ENCODE measurements at places on chromosomes 6 and 20. TPM values are rescaled to one million over a fixed set of nuclear protein-coding genes. Genes with fewer than 3 reads are reported as not detected.

Gene DNMT3B
- total RNA-seq: 2.6 TPM

Gene CNKSR3
- 4.0 TPM for total RNA-seq

Gene GSTA2
- not detected for total RNA-seq

Gene GPR63
- total RNA-seq: 0.09 TPM

Gene BMP2
- total RNA-seq: 16.6 TPM

Gene SNAI1
- 2.9 TPM for total RNA-seq

Gene PDYN
- not detected for total RNA-seq

Gene GPR6
- total RNA-seq: not detected
